ENCODE measurements at places on chromosomes 2 and 18.

DNA sequence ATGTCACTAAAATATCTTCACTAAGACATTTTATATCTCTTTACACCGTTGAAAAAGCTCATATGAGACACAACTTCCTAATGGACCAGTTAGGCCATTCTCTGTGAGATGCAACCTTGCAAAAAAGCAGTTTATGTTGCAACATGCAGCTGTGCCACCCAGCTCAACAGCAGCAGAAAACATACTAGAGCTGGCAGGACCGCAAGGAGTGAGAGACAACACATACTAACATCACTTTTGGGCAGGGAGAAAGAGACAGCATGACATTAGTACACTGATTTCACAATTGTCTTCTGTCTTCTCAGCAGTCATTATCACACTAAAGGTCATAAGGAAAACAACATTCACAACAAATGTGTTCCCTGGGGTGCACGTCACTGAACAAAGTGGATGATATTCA is 122.9 kb downstream of the EPB41L3 start:
- peak; percentile 76 for DNase-seq

GRCh38 chr2:20536619-20537422 is 89.9 kb downstream of the RHOB start:
- DNase-seq, result peak; percentile 63

- DNase-seq, result no peak
Observed at GRCh38 chr2:127174640-127175039, 45.5 kb downstream of the CYP27C1 start.

DNA sequence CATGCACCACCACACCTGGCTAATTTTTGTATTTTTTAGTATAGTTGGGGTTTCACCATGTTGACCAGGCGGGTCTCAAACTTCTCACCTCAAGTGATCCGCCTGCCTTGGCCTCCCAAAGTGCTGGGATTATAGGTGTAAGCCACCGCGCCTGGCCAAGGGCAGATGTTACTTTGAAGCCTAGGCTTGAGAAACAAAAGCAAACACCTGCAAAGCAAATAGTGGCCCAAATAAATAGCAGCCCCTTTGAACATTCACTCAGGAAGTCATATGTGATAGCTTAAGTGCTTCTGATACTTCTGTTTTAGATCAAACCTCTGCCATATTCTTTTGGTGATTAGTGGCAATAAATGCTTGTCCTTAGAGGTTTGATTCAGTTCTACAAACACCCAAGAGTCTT is 404.5 kb upstream of the SMIM21 start:
- DNase-seq, result no peak

DNA sequence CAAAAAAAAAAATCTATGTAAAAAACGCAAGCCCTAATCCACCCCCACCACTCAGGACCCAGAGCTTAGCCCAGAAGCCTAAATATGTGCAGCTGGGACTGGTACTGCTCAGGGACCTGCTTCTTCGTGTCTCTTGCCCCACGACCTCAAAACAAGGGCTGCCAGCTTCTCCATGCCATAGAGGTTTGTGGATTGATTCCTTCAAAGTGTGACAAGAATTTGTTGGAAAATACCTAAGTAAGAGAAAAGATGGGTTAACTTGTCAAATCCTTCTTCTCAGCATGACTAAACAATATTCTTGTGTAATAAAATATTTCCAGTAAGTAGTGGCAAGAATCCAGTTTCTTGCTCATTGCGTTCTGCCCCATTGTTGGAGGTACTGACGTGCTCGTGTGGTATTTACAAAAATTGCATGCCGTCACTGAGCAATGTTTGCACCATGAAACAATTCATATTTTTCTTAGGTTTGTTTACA is 825 bp upstream of the SCYGR1 start:
- no peak for DNase-seq

DNA sequence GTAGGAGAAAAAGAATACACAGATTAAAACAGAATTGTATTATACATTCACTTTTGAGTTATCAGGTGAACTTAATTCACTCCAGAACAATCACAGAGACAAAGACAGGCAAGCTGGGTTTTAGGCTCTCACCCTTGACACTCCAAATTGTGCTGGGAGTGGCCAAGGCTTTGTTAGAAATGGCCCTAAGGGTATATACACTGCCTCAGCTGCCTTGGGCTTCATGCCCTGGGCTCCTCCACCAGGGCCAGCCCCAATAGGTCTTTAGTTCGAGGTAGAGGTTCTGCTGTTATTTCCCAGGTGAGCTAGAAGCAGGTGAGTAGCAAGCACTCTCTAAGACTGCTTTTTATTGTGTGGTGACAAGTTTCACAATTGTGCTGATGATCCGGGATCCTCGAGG is 19.9 kb downstream of the GEMIN6 start:
- DNase-seq, result no peak

GRCh38 chr2:152730591-152731333 is 12.3 kb downstream of the ARL6IP6 start:
- peak; percentile 3 for DNase-seq

DNA sequence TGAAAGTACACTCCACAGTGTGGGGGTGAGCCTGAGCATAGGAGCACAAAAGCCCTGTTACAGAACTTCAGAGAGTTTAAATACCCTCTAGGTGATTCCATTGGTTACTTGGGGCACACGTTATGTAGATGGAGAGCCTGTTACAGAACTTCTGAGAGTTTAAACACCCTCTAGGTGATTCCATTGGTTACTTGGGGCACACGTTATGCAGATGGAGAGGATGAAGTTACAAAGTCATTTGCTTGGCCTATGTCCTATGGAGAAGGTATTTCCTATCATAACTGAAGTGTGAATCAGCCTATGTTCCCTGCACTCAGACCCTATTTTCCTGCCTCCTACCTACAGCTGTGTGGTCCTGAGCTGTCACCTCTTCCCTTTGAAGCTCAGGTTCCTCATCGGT is 3.8 kb upstream of the CAPN10 start:
- no peak for DNase-seq

GRCh38 chr2:72894514-72894913 is 7.3 kb downstream of the SPR start:
- DNase-seq, result no peak

- DNase-seq, result no peak
Observed at GRCh38 chr2:111710613-111711012, 173.4 kb downstream of the ANAPC1 start.

GRCh38 chr2:198394208-198394607 is 589.8 kb downstream of the PLCL1 start:
- DNase-seq, result no peak

GRCh38 chr18:5651736-5652135 is 107.9 kb upstream of the EPB41L3 start:
- DNase-seq, result no peak

GRCh38 chr2:152607793-152608300 is 109.4 kb downstream of the PRPF40A start:
- DNase-seq, result no peak

- DNase-seq, result no peak
Observed at GRCh38 chr2:48449073-48449840, 80.7 kb upstream of the STON1 start.

DNA sequence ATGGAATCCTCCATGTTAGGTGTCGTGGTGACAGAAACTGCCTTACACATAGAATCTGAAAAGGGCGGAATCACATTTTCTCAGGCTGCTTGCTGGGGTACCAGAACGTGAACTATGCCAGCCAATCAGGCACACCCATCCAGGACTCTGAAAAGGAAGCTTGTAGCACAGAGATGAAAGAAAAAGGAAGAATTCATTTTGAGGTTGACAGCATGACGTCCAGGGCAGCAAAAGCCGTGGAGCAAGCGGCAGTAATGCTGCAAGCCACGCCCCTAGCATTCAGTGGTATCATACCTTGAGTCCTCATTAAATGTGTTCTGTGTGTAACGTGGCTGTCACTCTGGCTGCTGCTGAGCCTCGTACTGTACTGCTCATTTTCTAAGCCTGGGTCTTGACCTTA is 304.0 kb downstream of the DYSF start:
- no peak for DNase-seq

DNA sequence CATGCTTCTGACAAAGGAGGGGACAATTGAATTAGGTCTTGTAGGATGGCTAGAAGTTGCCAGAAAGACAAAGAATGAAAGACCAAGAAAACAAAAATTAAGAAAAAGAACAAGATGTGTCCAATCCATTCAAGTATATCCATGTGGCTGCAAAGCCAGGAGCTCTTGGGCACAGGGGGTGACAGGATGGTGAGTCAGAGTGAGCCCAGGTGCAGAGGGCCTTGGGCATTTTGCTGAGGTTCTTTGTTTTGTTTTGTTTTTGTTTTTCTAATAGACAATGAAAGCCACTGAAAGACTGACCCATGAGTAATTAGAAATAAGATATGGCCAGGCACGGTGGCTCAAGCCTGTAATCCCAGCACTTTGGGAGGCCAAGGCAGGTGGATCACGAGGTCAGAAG is 104.6 kb upstream of the KLHL29 start:
- no peak for DNase-seq

GRCh38 chr2:131521961-131522781 is 5.5 kb upstream of the CCDC74A start:
- DNase-seq, result no peak

DNA sequence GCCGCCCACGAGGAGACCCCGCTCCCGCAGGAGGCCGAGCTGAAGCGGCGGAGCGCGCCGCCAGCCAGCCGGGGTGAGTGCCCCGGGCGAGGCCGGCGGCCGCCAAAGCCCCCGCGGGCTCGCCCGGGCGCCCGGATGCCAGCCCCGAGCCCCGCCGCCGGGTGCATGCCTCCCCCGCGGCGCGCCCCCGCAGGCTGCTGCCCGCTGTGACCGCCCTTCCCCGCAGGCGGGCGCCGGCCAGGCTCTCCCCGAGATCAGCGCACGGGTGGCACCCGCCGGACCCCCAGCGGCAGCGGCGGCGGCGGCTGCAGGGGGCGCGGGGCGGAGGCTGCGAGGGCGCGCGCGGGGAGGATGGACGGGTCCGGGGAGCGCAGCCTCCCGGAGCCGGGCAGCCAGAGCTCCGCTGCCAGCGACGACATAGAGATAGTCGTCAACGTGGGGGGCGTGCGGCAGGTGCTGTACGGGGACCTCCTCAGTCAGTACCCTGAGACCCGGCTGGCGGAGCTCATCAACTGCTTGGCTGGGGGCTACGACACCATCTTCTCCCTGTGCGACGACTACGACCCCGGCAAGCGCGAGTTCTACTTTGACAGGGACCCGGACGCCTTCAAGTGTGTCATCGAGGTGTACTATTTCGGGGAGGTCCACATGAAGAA is 470 bp downstream of the KCNF1 start:
- no peak for DNase-seq

DNA sequence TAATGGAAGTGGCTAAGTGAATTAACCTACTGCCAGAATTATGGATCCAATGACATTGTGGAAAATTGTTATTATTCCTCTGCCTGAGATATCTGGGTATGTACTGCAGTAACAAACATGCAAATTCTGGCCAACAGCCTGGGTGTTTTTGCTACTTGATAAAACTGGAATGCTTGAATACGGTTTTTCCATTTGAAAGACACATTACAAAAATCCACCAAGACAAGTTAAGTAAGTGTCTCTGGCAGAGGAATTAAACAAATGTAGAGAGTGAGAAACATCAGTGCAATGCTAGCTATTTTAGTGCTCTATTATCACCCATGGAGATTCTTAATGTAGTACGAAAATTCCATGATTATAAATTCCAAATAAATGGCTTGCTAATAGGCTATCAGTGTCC is 312.4 kb upstream of the MEIS1 start:
- no peak for DNase-seq

- DNase-seq, result no peak
Observed at GRCh38 chr2:71612581-71613402, 159.4 kb downstream of the DYSF start.

DNA sequence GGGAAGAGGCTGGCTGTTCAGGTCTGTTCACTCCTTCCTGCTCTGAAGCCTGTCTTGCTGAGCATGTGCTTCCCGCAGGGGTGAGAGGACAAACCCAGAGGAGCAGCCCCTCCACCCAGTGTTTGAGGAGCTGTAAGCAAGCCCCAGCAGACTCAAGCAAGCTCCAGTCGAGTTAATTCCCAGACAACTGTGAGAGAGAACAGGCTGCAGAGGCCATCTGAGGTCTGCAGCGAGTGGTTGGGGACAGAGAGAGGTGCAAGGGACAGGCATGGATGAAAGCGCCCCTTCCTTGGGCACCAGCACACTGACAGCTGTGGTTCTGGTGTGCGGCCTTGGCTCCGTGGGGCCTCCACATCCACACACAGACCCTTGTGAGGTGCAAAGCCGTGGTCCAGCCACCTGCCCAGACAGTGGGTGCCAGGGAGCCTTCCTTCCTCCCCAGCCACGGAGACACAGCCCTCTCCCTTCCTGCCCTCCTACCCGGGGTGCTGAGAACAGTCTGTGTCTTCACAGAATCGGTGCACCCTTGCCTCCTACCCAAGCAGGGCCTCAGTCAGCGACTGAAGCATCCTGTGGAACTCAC is 36.2 kb downstream of the MAL start:
- no peak for DNase-seq

- DNase-seq, result no peak
Observed at GRCh38 chr2:11777066-11777782, 30.8 kb downstream of the LPIN1 start.

GRCh38 chr2:114192362-114192761 is 250.1 kb upstream of the DPP10 start:
- no peak for DNase-seq

DNA sequence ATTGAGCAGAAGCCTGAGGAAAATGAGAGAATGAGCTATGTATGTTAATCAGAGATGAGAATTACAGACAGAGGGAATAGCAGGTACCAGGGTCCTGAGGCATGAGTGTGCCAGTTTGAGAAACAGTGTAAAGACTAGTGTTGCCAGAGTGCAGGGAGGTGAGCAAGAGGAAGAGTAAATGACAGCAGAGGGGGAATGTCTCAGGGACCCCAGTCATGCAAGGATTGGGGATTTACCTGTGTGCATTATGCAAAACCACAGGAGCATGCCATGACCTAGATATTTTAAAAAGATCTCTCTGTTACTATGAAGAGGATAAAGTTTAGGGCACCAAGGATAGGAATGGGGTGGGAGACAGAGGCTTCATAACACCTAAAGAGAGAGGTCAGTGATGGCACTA is 72.1 kb downstream of the TTC32 start:
- DNase-seq, result no peak

GRCh38 chr18:41939326-41939725 is 15.7 kb upstream of the PIK3C3 start:
- no peak for DNase-seq

DNA sequence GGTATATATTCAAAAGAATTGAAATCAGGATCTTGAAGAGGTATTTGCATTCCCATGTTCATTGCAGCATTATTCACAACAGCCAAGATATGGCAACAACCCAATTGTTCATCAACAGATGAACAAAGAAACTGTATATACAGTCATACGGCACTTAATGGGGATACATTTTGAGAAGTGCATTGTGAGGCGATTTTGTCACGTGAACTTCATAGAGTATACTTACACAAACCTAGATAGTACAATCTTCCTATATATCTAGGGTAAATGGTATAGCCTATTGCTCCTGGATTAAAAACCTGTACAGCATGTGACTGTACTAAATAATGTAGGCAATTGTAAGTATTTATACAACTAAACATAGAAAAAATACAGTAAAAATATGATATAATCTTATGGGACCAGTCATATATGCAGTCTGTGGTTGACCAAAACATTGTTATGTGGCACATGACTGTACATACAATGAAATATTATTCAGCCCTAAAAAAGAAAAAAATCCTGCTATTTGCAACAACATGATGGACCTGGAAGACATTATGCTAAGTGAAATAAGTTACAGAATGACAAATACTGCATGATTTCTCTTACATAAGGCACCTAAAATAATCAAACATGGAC is 9.2 kb upstream of the BBS5 start:
- no peak for DNase-seq

GRCh38 chr2:17362956-17363355 is 155.3 kb downstream of the RAD51AP2 start:
- no peak for DNase-seq

Measured in Ammon's horn (tissue), 1 donor.